ENCODE measurements at places on chromosomes 11 and 22. TPM values are rescaled to one million over a fixed set of nuclear protein-coding genes. Genes with fewer than 3 reads are reported as not detected.

MYH9 gene
- total RNA-seq, result 783 TPM

TST gene
- 26.9 TPM for total RNA-seq

DNA sequence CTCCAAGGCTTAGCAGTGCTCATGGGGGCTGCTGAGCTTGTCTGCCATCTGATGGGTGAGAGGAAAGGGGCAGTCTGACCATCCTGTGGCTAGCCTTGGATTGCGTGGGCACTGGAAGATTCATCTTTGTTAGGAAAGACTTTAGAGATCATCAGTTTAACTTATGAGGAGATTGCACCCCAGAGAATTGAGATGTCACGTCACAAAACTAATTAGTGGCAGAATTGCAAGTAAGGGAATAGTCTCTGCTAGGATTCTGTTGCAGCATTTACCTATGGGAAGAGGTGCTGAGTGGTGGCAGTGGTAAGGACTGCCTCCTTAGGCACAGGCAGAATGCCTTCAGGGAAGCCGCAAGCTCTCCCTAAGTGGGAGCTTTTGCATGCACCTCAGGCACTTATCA, 42.8 kb upstream of the HSPA8 start:
- H3K4me3 ChIP-seq, result no peak overlapping the region
- H3K36me3 ChIP-seq, result peaks cover 11% of the 10 kb centered on the region
- H3K4me1 ChIP-seq, result peaks cover 13% of the 10 kb centered on the region
- H3K27ac ChIP-seq, result no peak overlapping the region
- no peak for DNase-seq

DNA sequence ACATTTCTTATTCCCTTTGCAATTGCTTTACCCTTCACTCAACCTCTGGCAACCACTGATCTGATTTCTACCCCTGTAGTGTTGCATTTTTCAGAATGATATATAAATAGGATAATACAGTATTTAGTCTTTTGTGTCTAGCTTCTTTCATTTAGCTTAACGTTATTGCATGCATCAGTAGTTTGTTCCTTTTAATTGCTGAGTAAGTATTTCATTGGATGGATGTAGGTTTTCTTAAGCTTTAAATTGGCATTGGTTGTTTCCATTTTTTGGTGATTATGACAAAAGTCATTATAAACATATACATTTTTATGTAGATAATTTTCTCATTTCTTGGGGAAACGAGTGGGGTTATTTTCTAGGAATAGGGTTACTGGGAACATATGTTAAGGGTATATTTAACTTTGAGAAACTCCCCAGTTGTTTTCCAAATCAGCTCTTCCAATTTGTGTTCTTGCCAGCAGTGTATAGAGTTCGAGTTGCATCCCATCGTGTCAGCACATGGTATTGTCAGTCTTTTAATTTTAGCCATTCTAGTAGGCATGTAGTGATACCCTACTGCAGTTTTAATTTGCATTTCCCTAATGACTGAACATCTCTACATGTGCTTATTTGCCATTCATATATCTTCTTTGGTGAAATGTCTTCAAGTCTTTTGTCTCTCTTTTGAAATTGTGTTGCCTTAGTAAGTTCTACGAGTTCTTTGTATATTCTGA, 60.3 kb downstream of the DDX10 start:
- no peak for DNase-seq
- H3K36me3 ChIP-seq, result peaks cover 2% of the 10 kb centered on the region
- no peak overlapping the region for H3K4me3 ChIP-seq
- no peaks in the 10 kb centered on the region for H3K27me3 ChIP-seq

MICALL1 gene
- 12.2 TPM for total RNA-seq

DNA sequence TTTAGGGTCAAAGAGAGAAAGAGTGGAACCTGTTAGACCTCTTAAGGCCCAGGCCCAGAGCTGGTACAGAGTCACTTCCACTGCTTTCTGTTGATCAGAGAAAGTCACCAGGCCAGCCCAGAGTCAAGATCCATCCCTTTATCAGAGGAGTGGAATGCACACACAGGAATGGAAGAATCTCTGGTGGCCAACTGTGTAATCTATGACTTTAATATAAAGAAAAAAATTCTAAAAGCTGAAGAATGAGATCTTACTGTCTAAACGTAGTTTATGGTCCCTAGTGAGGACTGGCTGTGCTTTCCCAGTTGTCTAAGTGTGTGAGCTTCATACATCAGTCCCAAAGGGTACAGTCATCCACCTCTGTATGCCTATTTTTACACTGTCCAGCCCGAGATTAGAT, 51.0 kb downstream of the PPFIBP2 start:
- no peak for DNase-seq
- H3K4me1 ChIP-seq, result no peaks in the 10 kb centered on the region
- H3K27ac ChIP-seq, result no peak overlapping the region
- H3K36me3 ChIP-seq, result no peaks in the 10 kb centered on the region

Measured in IMR-90 (cell line).